OCI-M1 (cell line): ENCODE measurements at places on chromosomes 16 and 17.

DNA sequence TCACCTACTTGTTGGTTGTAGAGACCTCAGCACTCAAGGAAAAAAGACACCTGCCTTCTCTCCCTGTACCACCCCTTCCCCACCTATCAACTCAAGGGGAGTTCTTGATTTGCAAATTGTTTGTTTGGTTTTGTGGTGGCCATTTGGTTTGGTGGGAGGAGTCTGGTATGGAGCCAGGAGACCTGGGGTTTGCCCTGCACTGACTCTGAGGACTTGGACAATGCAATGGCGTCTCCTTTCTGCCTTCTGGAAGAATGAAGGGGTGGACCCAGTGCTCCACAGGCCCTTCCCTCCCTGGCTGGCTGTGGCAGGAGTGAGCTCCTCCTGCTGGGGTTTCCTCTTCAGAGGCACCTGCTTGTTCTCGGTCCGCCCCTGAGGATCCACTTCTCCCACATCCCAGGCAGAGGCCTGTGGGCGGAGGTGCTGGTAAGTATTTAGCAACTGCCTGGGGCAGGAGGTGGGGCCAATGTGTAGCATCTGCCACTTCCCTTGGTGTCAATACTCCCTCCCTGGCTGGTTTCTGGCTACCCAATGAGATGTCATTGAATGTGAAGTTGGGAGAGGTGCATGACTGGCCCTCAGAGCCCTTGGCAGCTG, 164.5 kb downstream of the NTN1 start:
- no peak for DNase-seq

- DNase-seq = no peak
Observed at GRCh38 chr17:65772989-65773388, 211.5 kb upstream of the AXIN2 start.

DNA sequence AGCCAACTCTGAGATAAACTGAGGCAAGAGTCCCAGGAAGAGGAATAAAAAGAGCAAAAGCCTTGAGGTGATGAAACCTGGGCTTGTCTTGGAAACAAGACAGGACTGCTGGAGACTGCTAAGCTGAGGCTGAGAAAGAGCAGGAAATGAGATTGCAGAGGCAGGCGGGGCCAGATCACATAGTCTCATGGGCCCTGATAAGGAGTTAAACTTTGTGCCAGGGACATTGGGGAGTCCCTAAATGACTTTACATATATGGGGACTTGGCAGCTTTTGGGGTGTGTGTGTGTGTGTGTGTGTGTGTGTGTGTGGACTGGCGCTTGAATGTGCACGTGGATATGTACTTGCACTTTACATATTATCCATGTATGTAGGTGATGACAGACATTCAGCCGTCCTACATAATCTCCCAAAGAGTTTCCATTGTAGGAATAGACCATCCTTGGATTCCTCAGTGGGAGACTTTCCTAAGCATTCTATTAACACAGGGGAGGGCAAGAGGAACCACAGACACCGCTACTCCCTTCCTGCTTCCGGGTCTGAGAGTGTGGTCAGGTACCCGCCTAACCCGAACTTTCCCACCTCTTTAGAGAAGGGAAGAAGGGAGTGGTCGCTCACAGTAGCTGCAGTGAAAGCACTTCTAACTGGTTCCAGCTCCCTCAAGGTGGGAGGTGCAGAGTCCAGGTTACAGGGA, 123.1 kb downstream of the LYRM1 start:
- DNase-seq = peak; percentile 17

DNA sequence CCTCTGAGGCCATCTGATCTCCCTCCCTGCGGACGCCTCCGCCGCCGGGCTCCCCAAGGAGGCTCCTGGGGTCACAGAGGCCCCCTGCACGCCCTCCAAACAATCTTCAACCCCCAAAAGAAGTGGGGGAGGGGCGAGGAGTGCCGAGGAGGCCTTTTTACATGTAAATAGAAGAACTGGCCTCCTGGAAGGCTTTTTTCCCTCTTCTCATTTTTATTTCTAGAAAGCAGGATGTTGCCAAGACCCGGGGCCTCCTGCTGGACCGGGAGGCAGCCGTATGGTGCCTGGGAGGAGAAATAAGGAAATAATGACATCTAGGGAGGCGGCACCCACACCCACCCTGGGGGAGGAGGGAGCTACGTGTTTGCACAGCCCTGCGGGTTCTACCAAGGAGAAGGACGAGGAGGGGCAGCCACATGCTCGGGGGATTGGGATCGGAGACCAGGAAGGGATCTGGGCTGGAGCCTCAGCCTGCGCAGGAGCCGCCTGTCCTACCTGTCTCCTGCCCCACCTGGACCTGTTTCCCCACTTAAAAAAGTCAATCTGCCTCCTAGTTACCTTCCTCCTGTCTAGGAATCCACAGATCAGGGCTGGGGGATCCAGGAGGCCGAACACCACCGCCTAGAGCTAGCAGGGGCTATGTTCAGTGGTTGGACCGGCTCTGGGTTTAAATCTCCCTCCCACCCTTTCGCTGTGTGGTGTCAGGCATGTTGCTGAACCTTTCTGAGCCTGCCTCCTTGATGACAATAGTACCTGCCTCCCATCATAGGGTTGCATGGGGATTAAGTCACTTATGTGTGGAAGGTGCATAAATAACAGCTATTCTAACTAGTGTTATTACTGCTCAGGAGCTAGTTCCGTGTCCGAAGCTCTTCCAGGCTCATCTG, 175.7 kb upstream of the GSE1 start:
- peak; percentile 73 for DNase-seq

DNA sequence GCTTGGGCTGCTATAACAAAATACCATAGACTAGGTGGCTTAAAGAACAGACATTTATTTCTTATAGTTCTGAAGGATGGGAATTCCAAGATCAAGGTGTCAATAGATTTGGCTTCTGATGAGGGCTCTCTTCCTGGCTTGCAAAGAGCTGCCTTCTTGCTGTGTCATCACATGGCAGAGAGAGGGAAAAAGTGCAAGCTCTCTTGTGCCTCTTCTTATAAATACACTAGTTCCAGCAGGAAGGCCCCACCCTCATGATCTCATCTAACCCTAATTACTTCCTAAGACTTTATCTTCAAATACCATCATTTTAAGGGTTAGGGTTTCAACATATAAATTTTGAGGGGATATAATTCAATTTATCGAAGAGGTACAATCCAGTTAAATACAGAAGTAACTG, 30.6 kb downstream of the ABCA9 start:
- DNase-seq = no peak

- no peak for DNase-seq
Observed at GRCh38 chr17:46764709-46765401, 53.6 kb downstream of the WNT3 start.

- DNase-seq = no peak
Observed at GRCh38 chr16:50542703-50543102, 5.5 kb upstream of the NKD1 start.

- DNase-seq = no peak
Observed at GRCh38 chr16:84985079-84986065, 26.0 kb downstream of the ZDHHC7 start.

- DNase-seq = no peak
Observed at GRCh38 chr17:80766290-80766855, 221.7 kb downstream of the RPTOR start.

GRCh38 chr17:54662978-54663876, 237.4 kb upstream of the TOM1L1 start:
- DNase-seq = no peak

DNA sequence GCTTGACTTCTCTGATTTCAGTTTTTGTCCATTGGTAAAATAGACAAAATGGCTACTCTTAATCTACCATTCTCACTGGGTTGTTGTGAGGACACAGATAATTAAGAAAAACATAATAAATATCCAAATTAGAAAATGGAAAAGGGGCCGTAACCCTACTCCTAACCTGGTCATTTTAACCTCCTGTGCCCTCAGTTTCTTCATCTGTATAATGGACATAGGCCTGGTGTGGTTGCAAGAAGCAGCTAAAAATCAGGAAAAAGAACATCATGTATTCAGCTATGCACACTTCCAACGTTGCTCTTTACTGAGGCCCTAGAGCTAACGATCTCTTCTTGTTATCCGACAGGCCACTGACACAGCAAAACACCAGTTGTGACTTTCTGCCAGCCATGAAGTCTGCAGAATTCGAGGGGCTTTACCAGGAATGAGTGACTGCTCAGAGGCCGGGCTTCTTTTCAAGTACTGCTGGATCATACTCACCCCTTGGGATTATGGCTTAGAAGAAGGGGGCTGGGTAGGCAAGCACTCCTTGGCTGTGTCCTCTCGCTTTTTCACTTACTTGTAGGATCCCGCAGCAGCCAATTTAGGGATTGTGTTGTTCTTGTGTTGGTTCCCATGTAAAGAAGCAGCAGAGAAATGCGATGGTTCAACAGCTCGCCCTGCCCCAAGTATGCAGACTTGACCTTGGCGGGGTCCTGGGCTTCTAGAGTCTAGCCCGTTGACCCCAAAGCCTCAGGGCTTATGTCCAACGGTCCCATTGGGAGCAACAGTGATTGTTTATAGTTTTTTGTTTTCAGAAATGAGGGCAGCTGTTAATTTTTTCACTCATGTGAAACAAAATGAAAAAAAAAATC, 20.9 kb downstream of the LDAF1 start:
- no peak for DNase-seq

DNA sequence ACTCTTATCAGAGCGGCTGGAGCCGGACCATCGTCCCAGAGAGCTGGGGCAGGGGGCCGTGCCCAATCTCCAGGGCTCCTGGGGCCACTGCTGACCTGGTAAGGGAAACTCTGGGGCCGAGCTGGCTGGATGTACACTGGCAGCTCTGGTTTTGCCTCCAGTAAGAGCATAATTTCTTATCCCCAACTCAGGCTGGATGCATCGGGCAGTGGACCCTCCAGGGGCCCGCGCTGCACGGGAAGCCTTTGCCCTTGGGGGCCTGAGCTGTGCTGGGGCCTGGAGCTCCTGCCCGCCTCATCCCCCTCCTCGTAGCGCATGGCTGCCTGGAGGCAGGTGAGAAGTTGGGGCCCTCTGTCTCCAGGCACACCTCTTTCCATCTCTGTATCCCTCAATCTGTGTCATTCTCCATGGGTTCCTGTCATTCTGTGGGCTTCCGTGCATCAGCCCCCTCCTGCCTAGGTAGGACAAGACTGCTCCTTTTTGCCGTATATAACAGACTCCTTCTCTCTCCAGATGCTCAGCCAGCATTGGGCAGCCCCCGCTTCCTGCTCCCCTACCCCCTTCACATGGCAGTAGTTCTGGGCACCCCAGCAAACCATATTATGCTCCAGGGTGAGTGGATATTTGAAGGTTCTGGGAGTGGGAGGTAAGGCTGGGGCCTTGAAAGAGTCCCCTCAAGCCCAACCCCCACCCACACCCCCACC, 9.4 kb upstream of the TMEM88 start:
- no peak for DNase-seq

- no peak for DNase-seq
Observed at GRCh38 chr17:44372036-44372435, 8.4 kb upstream of the FAM171A2 start.

- DNase-seq = no peak
Observed at GRCh38 chr16:49657736-49658465, 198.0 kb downstream of the ZNF423 start.

GRCh38 chr16:70739389-70739788, 53.5 kb upstream of the MTSS2 start:
- DNase-seq = no peak

DNA sequence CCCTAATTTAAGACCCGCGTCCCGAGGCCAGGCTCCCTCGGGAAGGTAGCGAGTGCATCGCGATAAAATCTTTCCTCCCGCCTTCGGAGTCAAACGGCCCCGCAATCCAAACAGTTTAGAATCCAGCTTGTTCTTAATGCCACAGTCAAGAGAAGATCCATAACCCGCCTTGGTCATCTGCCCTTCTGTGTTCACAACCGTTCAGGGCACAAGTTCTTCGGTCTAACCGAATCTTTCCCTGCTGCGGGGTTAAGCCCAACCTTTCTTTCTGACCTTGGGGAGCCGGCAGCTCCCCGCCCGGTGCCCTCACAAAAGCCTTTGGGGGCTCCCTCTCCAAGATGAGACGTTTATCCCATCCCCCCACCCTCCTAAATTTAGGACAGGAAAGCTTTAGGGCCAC, 30.3 kb downstream of the CPSF4L start:
- peak; percentile 54 for DNase-seq

DNA sequence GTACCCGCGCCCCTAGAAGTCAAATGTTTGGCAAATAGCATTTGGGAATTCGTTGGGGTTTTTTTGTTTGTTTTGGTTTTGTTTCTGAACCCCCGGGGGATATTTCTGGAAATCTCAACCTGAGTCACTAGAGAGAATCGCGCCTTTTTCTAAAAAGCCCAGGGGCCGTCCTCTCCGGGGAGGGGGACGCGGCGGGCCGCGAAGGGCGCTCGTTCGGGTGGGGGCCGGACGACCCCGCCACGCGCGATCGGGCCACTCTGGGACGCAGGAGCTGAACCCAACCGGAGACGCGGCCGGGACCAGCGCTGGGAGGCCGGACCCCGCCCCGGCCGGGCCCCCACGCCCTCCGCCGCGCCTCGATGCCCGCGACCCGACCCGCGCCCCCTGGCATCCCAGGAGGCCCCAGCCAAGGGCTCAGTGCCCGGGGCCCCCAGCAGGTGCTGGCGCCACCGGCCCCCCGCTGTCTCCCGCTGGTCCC, 302 bp downstream of the LITAF start:
- no peak for DNase-seq

- peak; percentile 27 for DNase-seq
Observed at GRCh38 chr16:55475919-55476318, 3.1 kb upstream of the MMP2 start.

DNA sequence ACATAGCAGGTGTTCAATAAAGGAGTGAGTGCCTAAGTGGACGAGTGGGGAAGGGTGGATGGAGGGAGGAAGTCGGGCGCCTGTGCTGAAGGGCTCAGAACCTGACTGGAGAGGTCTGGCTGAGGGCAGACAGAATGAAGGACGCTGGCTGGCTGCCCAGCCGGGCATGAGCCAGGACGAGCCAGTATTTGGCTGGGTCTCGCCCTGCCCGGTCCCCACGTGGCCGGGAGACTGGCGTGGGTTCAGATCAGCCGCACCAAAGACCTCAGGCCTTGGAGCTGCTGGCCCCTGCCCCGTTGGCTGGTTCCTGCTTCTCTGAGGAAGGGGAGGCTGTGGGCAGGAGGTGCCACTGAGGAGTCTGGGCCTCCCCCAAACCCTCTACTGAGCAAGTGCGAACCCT, 79.8 kb downstream of the ENGASE start:
- no peak for DNase-seq

GRCh38 chr17:61139219-61139618, 260.4 kb upstream of the TBX2 start:
- peak; percentile 85 for DNase-seq

DNA sequence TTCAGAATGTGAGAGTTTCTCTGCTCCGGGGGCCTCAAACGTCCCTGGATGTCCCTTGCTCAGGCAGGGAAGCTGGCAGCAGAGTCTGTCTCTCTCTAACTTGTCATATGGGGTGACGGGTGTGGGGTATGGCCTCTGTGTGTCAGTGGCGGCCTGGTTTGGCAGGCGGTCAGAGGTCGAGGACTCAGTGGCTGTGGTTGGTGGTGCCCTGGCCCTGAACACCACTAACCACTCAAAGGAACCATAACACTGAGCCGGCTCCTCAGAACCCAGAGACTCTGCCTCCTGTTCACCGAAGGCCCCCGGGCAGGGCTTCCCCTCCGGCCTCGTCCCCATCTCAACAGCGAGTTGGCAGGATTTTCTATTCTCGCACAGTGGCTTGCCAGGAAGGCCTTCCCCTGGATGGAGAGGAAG, 677 bp downstream of the P2RX1 start:
- DNase-seq = peak; percentile 54

- DNase-seq = peak; percentile 80
Observed at GRCh38 chr16:81478876-81479511, 34.4 kb downstream of the CMIP start.
